ENCODE measurements at places on chromosomes 2 and 18. TPM values are rescaled to one million over a fixed set of nuclear protein-coding genes. Genes with fewer than 3 reads are reported as not detected.

GRCh38 chr2:187847245-187848208 lies 293.3 kb upstream of the TFPI start:
- H3K27ac ChIP-seq = no peak overlapping the region
- no peaks in the 10 kb centered on the region for H3K36me3 ChIP-seq
- no peaks in the 10 kb centered on the region for H3K4me1 ChIP-seq
- H3K4me3 ChIP-seq = no peak overlapping the region

DNA sequence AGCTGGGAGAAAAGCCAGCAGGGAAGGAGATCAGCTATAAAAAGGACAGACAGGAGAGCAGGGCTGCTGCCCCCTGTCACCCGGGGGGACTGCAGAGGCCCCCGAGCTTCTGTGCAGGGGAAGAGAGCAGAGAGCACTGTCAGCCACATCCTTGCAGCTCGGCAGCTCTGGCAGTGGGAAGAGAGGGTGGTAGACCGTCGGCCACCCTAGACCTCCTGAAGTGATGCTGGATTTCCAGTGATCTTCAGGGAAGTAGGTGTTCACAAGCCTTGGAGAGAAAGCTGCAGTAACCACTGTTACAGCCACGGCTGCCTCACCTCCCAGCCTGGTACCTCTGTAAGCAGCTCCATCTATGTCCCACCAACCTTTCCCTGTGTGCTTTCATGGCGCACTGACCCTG lies 134.9 kb downstream of the TFCP2L1 start:
- H3K36me3 ChIP-seq = no peaks in the 10 kb centered on the region
- no peak for DNase-seq
- no peaks in the 10 kb centered on the region for H3K4me1 ChIP-seq
- H3K27ac ChIP-seq = no peak overlapping the region
- H3K27me3 ChIP-seq = no peaks in the 10 kb centered on the region

GRCh38 chr18:28366676-28367075 lies 189.7 kb upstream of the CDH2 start:
- no peak overlapping the region for H3K27ac ChIP-seq
- H3K4me1 ChIP-seq = no peaks in the 10 kb centered on the region
- H3K27me3 ChIP-seq = no peaks in the 10 kb centered on the region

GRCh38 chr2:179677746-179678505 lies 183.5 kb downstream of the ZNF385B start:
- no peak for DNase-seq
- no peaks in the 10 kb centered on the region for H3K36me3 ChIP-seq
- no peaks in the 10 kb centered on the region for H3K4me1 ChIP-seq
- no peak overlapping the region for H3K4me3 ChIP-seq

DNA sequence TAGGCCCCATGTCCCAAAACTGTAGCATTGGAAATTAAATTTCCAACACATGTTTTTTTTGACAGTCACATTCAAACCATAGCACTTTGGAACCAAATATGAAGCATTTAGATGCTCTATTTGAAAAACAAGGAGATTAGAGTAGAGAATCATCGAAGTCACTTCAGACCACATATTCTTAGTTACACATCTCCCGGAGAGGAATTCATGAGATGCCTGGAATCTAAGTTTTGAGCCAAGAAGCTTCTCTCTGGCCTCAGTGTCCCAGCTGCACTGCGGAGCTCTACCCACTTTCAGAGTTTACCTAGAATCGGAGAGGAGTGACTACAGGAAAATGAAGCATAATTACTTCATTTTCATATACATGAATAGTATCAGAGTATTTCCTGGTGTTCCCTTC lies 385.9 kb downstream of the TNS1 start:
- no peak for DNase-seq
- H3K27me3 ChIP-seq = no peaks in the 10 kb centered on the region
- H3K27ac ChIP-seq = no peak overlapping the region
- H3K4me3 ChIP-seq = no peak overlapping the region
- H3K36me3 ChIP-seq = no peaks in the 10 kb centered on the region

- peaks cover 3% of the 10 kb centered on the region for H3K4me1 ChIP-seq
- no peak for DNase-seq
- peaks cover 23% of the 10 kb centered on the region for H3K27me3 ChIP-seq
- no peak overlapping the region for H3K4me3 ChIP-seq
- H3K36me3 ChIP-seq = no peaks in the 10 kb centered on the region
- no peak overlapping the region for H3K27ac ChIP-seq
Observed at GRCh38 chr2:36058076-36058475, 297.5 kb upstream of the CRIM1 start.

Gene SAG
- total RNA-seq = 1.3 TPM

Gene ASPRV1
- total RNA-seq = 0.63 TPM

Gene TNS1
- 0.92 TPM for total RNA-seq

DNA sequence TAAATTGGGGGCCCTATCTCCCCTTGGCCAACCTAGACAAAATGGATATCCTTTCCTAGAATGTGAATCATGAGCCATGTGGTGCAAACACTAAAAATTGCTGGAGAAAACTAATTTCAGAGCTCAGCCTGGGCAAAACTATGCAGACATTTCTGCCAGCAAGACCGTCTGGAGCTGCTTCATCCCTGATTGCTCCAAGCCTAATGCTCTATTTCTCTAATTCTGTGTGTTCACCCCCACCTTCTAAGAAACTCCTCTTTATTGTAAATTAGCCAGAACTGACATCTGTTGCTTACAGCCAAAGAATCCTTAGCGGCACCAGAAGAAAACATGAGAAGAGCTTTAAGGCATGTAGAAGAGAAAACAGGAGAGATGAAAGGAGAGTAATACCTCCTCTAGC lies 337.7 kb upstream of the CHAC2 start:
- H3K4me3 ChIP-seq = no peak overlapping the region
- H3K4me1 ChIP-seq = no peaks in the 10 kb centered on the region
- peaks cover 3% of the 10 kb centered on the region for H3K27me3 ChIP-seq
- DNase-seq = no peak
- H3K27ac ChIP-seq = no peak overlapping the region

DNA sequence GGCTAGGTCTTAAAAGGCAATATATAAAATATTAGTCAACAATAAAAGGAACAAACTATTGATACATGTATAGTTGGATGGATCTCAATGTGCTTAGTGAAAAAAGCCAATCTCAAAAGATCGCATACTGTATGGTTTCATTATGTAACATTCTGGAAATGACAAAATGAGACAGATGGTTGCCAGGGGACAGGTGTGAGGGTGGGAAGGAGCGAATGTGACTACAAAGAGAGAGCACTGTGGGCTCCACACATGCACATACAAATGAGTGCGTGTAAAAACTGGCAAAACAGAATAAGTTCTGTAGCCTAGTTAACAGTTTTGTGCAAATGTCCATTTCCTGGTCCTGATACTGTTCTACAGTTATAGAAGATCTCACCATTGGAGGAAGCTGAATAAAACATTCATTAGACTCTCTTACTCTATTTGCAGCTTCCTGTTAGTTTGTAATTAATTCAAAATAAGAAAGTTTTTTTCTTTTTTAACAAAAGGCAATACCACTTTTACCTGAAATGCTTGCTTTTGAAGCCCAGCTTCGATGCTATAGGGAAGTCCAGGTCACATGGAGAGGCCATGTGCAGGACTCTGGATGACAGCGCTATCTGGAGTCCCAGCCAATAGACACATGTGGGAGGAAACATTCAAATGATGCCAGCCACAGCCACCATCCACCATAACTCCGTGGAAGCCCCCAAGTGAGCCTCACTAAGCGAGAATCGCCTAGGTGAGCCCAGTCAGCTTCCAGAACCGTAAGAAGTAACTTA lies 21.0 kb upstream of the C2orf80 start:
- H3K4me3 ChIP-seq = no peak overlapping the region
- peaks cover 1% of the 10 kb centered on the region for H3K4me1 ChIP-seq
- H3K36me3 ChIP-seq = no peaks in the 10 kb centered on the region
- H3K27ac ChIP-seq = no peak overlapping the region
- peaks cover 1% of the 10 kb centered on the region for H3K27me3 ChIP-seq

DNA sequence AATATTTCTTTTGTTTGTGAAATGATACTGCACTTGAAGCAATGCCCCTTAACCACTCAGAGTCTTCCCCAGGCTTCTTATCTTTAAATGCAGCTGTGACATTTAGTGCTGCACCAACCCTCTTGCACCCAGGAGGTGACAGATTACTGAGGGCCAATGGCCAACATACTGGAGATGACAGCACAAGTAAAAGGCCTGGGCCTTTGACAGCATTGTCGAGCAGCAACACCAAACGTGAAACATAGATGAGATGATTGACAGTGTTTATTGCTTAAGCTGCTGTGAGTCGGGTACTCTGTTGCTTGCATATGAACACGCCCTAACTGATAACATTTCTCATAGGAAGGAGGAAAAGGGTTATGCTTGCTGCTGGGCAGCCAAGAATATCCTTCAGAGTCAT lies 80.3 kb downstream of the THNSL2 start:
- no peaks in the 10 kb centered on the region for H3K4me1 ChIP-seq
- H3K27me3 ChIP-seq = peaks cover 9% of the 10 kb centered on the region
- no peak overlapping the region for H3K4me3 ChIP-seq
- H3K36me3 ChIP-seq = no peaks in the 10 kb centered on the region

Gene REG1B
- not detected for total RNA-seq

GRCh38 chr2:118309946-118310680 lies 221.8 kb downstream of the INSIG2 start:
- peak; percentile 78 for DNase-seq
- no peaks in the 10 kb centered on the region for H3K36me3 ChIP-seq
- peaks cover 2% of the 10 kb centered on the region for H3K27me3 ChIP-seq

Data from activated CD4-positive, alpha-beta memory T cell treated with anti-CD3 and anti-CD28 coated beads for 36 hours (primary cell).